Iris pigment epithelial cell (primary cell): ENCODE measurements at places on chromosomes 2 and 18.
A peak's percentile ranks its signal among the peaks of the same experiment; 100 is the strongest.

DNA sequence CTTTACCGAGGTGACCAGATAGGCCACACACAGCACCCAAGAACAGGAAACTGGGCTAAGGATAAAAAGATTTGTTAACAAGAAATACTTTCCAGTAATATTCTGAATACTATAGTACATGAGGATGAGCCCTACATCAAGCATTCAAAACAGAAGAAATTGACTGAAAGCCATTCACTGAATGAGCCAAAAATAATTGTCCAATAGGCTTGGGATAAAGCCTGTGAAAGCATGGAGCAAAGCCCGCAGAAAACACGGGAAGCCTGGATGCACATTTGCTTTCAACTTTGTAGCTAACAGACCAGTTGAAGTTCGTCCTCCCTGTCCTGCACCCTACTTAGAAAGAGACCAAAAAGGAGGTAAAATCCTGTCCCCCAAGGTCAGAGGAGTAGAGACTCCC is 56.3 kb downstream of the DIPK1C start:
- DNase-seq: no peak

GRCh38 chr2:86216575-86217555 is 17.6 kb downstream of the MRPL35 start:
- DNase-seq: no peak

DNA sequence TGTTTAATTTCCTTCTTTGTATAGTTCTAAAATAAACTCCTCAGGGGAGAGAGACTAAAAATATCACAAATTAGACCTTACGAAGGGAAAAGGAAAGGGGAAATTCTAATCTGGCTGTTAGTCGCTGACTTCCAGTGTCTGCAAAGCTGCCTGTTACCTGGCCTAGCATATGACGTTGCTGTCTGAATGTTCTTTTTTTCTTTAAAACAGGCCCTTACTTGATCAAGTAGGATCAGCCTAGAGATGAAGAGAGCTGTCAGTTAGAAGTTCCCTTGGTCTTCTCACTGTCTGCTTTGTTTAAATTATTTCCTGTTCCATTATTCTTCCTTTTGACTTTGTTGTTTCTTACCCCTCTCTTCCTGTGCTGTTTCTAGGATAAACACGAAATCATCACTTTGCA is 11.2 kb downstream of the NCK2 start:
- no peak for DNase-seq

- DNase-seq: peak; percentile 72
These were observed 36.7 kb downstream of the ASAP2 start for GRCh38 chr2:9243357-9243756.

- DNase-seq: peak; percentile 50
These were observed 376.1 kb downstream of the IRS1 start for GRCh38 chr2:226423498-226423960.

DNA sequence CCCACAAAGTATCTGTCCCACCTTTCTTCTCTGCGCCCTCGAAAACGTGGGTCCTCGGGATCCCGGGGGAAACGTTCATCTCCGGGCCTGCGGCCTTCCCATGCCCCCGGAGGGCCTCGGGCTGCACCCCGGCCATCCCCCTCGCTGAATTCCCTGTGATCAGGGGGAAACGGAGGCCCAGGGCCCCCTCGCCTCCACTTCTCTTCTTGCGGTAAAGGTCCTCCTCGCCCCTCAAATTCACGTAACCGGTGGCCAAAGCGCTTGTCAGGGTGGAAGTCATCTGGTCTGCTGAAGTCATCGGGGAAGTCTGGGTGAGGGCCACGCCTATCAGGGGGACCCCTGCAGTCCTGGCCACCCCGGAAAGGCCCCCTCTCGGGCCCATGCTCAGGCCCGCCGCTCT is 12.3 kb downstream of the SFT2D3 start:
- DNase-seq: no peak

DNA sequence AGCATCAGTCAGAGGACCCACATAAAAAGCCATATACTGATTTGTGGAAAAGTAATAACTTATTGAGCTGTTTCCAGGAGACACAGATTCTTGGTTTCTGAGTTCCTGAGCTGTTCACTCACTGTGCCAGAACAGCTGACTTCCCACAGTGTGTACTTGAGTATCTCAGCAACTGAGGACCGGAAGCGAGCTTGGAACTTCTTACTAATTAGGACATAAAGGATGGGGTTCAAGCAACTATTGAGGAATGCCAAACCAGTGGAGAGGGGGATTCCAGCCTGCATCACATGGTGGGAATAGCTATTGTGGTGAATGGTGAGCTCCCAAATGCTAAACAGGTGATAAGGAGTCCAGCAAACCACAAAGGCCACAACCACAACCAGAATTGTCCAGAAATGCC is 16.4 kb downstream of the EEF1B2 start:
- DNase-seq: peak; percentile 18

- no peak for DNase-seq
These were observed 245.7 kb upstream of the RND3 start for GRCh38 chr2:150733051-150733618.

GRCh38 chr2:105903051-105903674 is 158.5 kb downstream of the NCK2 start:
- no peak for DNase-seq

DNA sequence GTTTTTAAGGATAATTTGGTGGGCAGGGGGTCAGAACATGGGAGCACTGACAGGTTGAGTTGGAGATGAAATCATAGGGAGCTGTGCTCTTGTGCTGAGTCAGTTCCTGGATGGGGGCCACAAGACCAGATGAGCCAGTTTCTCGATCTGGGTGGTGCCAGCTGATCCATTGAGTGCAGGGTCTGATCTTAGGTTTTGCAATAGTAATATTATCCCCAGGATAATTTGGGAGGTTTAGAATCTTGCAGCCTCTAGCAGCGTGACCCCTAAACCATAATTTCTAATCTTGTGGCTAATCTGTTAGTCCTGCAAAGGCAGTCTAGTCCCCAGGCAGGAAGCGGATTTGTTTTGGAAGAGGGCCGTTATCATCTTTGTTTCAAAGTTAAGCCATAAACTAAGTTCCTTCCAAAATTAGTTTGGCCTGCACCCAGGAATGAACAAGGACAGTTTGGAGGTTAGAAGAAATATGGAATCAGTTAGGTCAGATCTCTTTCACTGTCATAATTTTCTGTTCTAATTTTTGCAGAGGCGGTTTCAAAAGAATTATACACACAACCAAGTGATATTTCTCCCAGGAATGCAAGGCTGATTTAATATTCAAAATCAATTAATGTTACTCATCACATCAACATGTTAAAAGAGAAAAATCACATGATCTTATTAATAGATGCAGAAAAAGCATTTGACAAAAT is 23.0 kb downstream of the DBI start:
- peak; percentile 70 for DNase-seq

DNA sequence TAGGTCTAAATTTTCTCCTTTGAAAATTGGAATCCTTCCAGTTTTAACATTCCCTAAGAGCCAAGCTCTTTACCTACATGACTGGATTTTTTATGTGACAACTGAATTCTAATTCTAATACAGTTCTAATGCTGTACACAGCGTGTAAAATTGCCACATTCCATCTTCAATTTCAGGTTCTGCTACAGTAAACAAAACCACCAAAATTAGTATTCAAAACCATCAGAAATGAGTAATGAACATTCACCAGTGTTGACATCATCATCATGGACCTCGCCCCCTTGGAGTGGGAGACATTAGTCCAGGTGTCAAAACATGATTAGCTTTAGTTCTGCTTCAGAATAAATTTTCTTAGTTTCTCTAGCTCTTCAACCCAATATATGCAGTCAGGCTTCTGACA is 133.6 kb downstream of the MBD2 start:
- no peak for DNase-seq

DNA sequence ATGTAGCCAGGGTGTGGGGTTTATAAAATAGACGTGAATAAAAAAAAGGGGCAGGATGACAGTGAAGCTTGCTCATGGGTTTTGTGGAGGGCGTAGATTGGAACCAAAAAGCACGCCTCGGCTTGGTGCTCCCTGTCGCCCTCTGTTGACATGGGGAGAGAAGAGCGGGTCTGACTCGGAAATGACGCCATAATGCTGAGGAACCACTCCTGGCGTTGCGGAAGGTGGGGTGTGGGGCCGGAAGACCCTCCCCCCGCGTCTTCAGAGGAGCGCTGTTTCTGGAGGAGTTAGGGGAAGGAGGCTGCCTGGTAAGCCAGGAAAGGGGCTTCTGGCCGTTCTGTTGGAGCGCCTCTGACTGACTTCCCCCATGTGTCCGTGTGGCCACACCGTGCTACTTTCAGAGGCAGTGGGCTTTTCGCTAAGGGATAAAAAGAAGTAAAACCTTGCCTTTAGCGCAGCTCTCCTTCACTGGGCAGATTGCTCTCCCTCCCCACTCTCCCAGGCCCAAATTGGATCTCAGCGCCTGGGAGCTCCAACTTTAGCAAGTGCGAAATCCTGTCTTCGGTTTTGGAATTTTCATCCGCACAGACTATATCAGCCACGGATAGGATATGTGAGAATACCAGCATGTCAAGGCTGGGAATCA is 42.8 kb downstream of the PLEKHA3 start:
- peak; percentile 80 for DNase-seq

DNA sequence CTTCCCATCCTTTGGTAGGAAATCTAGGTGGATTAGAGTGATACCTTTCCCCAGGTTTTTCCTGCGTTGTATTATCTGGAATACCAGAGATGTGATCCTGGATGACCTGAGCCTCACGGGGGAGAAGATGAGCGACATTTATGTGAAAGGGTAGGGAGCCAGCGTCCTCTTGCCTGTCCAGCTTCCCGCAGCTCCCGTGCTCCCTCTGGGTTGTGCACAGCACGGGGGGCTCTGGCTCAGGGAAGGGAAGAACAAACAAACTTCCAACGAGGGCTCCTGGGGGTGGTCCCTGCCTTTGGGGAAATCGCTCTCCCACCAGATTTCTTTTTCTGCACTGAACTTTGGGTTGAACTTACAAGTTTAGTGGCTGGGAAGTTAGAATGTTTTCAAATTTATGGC is 215.7 kb downstream of the DYSF start:
- DNase-seq: no peak

GRCh38 chr2:159612255-159612901 is 4.0 kb downstream of the BAZ2B start:
- DNase-seq: no peak

DNA sequence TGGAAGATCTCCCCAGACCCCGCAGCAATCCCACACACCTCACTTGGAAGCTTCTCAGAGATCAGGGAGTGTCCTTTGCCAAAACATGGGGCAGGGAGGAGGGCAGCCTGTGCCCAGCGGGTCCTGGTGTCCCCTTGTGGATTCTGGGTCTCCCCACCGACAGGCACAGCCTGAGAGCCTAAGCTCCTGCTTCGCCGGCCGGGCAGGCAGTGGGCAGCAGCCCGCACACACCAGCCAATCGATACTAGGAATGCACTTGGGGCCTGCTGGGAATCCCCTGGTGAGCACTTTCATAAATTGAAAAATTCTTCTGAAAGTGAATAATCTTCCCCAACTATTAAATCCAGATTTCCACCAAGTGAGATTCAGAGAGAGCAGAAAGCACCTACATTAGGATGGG is 246.0 kb downstream of the ATAD2B start:
- DNase-seq: no peak

GRCh38 chr2:54967269-54967668 is 83.0 kb downstream of the RTN4 start:
- DNase-seq: no peak

- peak; percentile 86 for DNase-seq
These were observed 306.7 kb upstream of the CCDC68 start for GRCh38 chr18:55265984-55266383.

GRCh38 chr2:46181306-46181705 is 115.9 kb upstream of the EPAS1 start:
- no peak for DNase-seq

DNA sequence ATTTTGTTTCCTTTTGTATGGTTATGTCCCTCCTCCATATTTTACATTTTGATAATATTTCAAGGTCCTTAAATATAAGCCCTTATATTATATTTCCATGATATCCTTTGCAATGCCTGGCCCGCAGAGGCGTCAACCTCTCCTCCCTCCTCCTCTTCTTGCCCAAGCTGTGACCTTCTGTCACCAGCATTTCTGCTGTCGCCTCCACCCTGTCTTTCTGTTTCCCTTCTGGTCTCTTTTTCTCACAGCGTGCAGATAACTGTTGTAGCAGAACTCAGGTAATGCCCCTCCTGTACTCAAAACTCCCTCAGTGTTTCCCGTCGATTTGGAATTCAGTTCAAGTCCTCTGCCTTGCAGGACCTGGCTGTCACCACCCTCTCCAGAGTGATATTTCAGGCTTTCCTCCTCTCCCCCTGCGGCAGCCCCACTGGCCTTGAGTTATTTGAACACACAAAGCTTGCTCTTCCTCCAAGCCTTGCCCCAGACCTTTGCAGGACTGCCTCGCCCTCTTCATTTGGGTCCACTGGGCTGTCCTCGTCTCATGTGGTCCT is 709.3 kb downstream of the DCDC2C start:
- DNase-seq: no peak

- no peak for DNase-seq
These were observed 11.5 kb downstream of the SPATS2L start for GRCh38 chr2:200317975-200318374.

DNA sequence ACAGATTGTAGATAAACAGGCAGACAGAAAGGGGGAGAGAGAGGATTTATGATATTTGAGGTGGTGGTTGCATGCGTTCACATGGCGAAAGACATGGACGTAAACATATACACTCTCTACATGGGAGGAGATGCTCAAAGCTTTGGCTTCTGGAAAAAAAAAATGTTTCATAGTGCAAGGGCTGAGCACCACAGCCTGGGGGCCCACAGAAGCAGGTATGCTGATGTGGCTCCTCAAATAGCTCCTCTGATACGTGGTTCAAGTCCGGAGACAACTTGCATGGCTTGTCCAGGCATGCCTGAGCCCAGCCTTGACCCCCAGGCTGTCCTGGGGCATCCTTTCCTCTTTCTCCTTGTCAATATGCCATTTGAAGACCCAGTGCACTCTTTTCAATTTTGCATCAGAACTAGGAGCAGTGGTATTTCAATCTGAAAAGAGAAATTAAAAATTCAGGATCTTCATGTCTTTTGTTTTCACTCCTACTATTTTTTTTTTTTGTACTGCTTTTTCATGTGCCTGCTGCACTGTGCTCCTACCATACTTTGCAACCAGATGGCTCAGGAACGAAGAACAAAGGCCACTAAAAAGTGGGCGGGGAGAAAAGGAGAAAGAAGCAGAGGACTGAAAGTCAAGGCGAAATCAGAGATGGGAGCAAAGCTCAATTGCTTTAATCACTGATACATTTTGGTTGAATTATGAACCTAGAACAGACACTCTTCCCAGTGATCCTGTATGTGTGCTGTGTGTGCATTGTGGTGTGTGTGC is 495.7 kb upstream of the TCF4 start:
- peak; percentile 4 for DNase-seq

GRCh38 chr2:42102591-42103450 is 55.0 kb downstream of the PKDCC start:
- DNase-seq: peak; percentile 62

- DNase-seq: no peak
These were observed 91.0 kb upstream of the MSH2 start for GRCh38 chr2:47311764-47312490.

GRCh38 chr2:128988326-128988725 is 669.7 kb upstream of the HS6ST1 start:
- no peak for DNase-seq
